ENCODE measurements at places on chromosomes 1 and 21.

DNA sequence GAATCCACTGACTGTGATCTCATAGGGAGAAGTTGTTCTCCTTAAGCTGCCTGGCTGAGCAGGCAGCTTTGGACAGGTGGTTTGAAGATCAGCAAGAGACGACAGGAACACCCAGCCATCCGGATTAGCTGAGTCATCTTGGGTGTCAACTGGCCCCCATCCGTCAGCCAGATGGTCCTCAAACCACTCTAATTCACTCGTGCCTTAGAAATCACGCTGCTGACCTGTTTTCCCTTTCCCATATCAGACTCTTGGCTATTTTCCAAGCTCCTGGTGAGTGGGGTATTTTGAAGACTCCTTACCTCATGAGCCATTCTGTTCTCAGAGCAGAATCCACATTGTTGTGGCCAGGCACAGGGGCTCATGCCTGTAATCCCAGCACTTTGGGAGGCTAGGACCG lies 149.1 kb upstream of the L1TD1 start:
- DNase-seq: no peak

DNA sequence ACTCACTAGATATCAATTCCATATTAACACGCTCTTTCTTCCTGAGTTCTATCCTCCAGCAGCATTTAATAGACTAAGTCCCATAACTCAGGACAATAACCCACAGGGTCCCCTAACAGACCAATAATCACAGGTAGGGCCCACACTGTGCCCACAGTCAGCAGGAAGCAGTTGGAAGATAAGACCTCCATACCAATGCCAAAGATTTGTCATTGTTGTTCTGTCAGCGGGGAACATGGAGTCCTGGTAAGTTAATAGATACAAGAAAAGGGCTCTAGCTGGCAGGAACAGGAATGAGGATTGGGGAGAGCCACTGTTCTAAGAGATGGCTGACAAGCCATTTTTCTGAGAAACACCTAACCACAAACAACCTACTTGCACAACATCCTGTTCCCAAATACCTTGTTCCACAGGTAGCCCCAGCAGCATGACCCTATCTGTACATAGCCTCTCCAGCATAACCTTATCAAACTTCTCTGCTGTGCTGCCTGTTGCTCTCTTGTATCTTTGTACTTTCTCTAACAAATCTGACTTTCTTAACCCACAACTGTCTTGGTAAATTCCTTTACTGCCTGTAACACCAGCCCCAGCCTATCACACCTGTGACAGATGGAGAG lies 142.0 kb upstream of the KCNJ15 start:
- no peak for DNase-seq

GRCh38 chr21:25961042-25961441 lies 209.5 kb downstream of the APP start:
- no peak for DNase-seq

DNA sequence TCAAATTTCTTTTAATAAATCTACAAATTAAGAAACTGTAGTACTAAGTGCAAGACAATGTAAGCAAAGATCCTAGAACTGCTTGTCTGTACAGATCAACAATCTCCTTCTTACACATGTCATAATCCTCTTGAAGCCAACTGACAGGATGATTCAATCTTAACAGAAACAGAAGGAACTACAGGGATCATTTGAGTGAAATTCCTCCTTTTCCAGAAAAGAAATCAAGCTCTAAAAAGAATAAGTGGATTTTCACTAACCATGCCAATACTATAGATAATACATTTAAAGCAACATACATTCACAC lies 53.2 kb downstream of the RAB3GAP2 start:
- DNase-seq: no peak

- DNase-seq: no peak
These were observed 35.6 kb downstream of the MEF2D start for GRCh38 chr1:156464825-156465452.

GRCh38 chr1:192608671-192609070 lies 27.3 kb upstream of the RGS13 start:
- no peak for DNase-seq

DNA sequence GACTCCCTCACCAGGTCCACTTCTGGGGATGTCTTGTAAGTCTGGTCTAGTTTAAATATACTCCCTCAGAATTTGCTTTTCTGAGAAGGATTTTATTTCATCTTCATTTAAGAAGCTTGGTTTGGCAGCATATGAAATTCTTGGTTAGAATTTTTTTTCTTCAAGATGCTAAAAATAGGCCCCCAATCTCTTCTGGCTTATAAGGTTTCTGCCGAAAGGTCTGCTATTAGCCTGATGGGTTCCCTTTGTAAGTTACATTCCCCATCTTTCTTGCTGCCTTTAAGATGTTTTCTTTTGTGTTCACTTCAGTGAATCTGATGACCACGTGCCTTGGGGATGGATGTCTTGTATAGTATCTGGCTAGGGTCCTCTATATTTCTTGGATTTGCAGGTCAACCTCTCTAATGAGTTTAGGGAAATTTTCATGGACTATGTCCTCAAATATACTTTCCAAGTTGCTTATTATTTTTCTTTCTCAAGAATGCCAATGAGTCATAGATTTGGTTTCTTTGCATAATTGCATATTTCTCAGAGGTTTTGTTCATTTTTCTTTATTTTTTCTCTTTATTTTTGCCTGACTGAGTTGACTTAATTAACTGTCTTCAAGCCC lies 19.4 kb downstream of the TCP10L start:
- DNase-seq: no peak

GRCh38 chr21:43347461-43348169 lies 79.3 kb downstream of the SIK1 start:
- DNase-seq: no peak

DNA sequence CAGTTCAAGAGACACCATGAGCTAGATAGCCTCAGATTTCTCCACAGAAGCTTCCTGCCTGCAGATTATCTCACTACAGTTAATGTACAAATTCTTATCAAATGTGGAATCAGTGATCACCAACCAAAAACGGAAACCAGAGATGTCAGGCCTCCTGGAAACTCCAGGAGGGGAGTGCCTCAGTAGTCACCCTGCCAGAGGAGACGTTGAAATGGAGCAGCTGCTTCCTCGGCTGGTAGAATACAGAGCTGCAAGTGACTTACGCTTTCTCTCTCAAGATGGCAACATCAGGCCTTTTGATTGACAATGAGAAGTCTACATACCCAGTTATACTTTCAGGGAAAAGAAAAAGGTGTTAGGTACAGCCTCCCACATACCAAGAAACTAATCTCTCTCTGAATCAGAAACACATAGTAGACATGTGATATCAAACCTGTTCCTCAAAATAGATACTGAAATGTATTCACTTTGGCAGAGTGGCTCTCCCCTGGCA lies 52.2 kb downstream of the ACP6 start:
- DNase-seq: no peak

GRCh38 chr1:108117945-108118902 lies 81.9 kb downstream of the SLC25A24 start:
- no peak for DNase-seq

GRCh38 chr1:226491093-226491850 lies 57.3 kb upstream of the STUM start:
- DNase-seq: no peak

DNA sequence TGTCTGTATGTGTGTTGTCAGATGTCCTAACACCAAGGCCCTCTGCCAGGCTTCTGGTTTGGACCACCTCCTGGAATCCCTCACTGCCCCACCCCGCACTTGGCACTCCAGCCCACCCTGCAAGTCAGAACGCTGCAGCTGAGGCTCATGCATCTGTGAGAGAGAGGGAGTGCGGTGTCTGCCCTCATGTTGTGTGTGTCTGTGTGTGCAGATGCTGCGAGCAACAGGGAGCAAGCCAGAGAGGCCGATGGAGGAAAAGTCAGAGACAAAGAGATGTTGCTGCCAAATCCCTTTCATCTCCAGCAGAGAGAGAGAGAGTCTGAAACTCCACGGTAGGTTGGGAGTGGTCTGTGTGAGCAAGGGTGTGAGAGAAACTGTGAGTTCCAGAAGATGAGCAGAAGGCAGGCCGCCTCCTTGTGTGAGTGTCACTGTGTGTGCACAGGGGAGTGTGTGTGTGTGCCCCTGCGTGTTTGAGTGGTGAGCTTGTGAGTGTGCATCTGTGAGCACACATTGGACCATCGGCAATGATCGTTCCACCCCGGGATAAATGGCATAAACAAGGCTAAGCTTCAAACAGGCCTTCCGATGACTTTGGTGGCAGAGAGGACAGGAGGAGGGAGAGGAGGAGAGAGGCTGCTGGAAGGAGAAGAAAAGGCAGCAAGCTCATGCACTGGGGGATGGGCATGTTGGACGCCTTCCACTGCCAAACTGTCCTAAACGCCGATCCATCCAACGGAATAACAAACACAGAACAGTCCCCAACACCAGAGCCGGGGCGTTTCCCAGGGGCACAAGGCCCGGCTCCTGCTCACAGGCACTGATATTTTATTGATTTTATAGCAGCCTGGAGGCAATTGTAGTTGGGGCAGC lies 99.2 kb upstream of the GRIK3 start:
- DNase-seq: no peak

- no peak for DNase-seq
These were observed 38.3 kb upstream of the TARBP1 start for GRCh38 chr1:234517110-234517802.

DNA sequence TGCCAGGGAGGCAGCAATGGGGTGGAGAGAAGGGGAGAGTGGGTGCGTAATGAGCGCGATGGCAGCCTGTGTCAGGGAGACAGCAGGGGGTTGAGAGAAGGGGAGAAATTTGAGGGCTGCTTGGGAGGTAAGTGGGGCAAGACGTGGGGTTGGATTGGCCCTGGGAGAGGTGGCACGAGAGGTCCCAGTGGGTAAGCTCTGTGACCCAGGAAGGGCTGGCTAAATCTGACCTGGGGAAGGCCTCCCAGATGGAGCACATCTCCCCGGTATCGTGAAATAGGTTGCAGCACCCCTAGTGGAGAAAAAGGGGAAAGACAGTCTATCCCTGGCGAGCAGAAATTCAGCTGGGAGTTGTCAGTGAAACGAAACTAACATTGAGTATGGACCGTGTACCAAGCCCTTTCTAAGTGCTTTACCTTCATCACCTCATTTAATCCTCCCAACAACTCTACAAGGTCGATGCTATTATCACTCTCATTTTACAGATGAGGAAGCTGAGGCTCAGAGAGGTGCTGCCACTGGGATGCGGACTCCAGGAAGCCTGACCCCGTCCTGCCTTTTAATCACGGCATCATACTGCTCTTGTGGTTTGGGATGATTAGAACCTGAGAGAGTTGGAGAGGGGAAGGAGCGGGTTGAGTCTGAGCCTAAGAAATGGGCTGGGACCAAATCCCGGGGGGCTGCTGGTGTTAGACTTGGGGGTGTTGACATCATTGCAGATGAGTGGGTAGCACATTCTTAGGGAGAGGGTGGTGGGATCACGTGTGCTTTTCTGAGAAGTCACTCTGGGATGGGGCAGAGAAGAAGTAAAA lies 56.6 kb upstream of the RPL11 start:
- DNase-seq: no peak

DNA sequence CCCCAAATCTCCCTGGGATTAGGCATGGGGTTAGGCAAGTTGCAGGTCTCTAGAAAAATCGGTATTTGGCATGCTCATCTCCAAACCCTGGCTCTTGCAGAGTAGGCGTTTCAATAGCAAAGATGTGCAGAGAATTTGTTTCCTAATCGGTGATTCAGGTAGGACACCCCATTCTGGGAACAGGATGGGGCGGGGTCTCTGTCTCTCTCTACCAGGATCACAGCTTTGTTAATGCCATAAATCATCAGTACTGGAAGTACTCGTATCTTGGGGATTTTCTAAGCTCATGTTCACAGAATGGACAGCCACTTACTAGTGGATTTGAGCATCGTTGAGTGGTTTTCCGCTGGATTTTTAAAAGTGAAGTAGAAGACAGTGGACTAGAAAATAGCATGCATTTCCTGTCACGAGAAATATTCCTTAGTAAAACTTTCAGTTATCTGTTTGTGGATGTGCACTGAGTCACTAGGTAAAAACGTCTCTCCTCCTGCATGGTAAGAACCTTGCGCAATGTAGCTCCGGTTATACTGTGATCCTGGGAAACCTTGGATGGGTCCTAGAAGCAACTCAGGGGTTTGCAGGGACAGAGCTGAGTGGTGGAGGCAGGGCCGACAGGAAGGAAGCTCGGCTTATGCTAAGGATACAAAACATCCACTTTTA lies 5.1 kb downstream of the TMEM51 start:
- no peak for DNase-seq

DNA sequence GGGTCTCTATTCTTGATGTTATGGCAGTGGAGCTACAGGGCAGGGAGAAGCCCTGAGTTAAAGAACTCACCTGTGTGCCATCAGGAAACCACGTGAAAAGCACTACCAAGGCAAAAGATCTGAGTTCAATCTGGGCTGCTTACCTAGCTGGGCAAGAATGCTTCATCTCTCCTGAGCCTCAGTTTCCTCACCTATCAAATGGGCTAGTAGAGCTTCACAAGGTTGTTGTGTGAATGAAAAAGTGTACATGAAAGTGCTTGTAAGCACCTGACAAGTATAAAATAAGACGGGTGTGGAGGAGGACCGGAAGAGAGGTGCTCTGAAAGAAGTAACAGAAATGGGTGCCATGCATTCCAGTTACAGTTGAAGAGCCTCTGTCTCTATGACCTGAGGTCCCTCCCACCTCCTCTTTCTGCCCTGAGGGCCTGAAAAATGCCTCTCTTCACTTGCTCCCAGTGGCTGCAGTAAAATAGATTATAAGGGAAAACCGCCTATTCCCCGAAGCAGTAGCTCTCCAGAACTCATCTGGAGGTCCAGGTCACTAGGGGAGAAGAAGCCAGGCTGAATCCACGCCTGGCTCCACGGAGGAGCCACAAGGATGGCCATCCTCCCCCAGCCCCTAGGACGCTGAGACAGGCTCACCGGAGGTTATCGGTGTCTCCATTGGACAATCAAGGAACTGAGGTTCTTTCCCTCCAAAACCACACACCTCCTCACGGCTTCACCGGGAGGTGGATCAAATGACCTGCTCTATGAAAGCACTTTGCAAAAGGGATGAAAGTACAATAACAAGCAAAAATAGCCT lies 1.4 kb downstream of the GPR161 start:
- no peak for DNase-seq
